Dermis blood vessel endothelial cell (primary cell): ENCODE measurements at places on chromosomes 6 and 20. TPM values are rescaled to one million over a fixed set of nuclear protein-coding genes. Genes with fewer than 3 reads are reported as not detected.

DNA sequence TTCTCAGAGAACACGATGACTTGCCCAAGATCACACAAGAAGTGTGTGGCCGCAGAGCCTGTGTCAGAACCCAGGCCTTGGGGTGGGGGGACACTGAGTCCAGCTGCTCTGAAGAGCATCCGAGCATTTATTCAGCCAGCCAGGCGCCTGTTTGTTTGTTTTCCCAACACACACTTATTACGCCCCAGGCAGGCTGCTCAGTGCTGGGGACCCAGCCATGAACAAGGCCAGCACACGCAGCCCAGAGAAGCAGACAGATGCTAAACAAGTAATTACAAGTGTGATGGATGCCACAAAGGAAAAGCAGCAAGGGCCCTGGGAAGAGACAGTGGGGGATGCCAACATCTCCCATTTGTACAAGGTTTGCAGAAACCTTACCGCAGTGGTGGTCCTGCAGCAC is 19.4 kb upstream of the SIRPA start:
- DNase-seq: no peak

The KCNK17 gene
- total RNA-seq: not detected in 2 replicates

DNA sequence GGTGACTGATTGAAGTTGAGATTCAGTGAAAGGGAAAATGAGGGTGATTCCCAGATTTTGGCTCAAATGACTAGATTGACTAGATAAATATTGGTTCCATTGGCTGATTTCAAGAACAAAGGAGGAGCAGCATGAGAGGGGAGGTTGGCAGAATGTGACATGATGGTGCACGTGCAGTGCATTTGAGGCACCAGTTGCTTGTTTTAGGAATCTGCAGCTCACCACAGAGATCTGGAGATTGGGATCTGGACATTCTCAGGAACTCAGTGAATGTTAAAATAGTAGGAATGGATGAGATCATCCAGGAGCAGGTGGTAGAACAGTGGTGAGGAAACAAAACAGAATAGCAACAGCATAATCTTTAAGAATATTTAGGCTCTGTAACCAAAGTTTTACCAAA is 496.3 kb downstream of the DHX35 start:
- no peak for DNase-seq

- no peak for DNase-seq
Measured at GRCh38 chr6:117870486-117871242, 36.4 kb upstream of the SLC35F1 start.

GRCh38 chr20:19071446-19071725 is 141.1 kb upstream of the SLC24A3 start:
- no peak for DNase-seq

The MED20 gene
- total RNA-seq: 36.5 and 47.5 TPM in 2 replicates

GRCh38 chr6:123519189-123519505 is 117.6 kb downstream of the TRDN start:
- no peak for DNase-seq

- DNase-seq: no peak
Measured at GRCh38 chr6:115891111-115891669, 169.5 kb downstream of the FRK start.

GRCh38 chr6:147909640-147910039 is 401.1 kb downstream of the SAMD5 start:
- no peak for DNase-seq

The SNAP91 gene
- 0.51 and 1.0 TPM in 2 replicates for total RNA-seq

The SLC22A16 gene
- not detected in 2 replicates for total RNA-seq

The FLRT3 gene
- 0.51 and 1.3 TPM in 2 replicates for total RNA-seq

The ENPP3 gene
- total RNA-seq: 0.19 and 0.85 TPM in 2 replicates

The HSPA1B gene
- total RNA-seq: 68.8 and 71.5 TPM in 2 replicates

DNA sequence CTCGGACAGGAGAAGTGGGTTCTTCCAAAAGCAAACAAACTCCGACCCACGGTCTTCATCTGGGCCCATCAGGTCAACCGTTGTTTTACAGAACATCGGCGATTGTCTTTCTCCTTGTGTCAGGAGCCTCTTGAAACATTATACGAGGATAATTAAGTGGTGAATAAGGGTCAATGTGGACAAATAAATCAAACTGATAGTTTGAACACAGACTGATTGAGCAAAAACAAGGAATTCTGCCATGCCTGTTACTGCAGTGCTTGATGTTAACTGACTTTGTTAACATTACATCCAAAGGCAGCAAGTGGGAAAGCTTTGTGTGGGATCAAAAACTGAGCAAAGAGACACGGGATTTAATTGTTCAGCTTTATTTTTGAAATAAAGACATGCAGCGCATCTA is 101.1 kb upstream of the IFNGR1 start:
- no peak for DNase-seq

- no peak for DNase-seq
Measured at GRCh38 chr20:63767886-63768285, 28.3 kb downstream of the SLC2A4RG start.

DNA sequence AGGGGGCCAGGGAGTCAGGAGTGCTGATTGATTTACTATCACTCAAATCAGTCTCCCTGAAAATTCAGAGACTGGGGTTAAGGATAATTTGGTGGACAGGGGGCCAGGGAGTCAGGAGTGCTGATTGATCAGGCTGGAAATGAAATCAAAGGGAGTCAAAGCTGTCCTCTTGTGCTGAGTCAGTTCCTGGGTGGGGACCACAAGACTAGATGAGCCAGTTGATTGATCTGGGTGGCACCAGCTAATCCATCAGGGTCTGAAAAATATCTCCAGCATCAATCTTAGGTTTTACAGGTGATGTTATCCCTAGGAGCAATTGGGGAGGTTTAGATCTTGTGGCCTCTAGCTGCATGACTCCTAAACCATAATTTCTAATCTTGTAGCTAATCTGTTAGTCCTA is 6.1 kb upstream of the AFG1L start:
- DNase-seq: no peak

DNA sequence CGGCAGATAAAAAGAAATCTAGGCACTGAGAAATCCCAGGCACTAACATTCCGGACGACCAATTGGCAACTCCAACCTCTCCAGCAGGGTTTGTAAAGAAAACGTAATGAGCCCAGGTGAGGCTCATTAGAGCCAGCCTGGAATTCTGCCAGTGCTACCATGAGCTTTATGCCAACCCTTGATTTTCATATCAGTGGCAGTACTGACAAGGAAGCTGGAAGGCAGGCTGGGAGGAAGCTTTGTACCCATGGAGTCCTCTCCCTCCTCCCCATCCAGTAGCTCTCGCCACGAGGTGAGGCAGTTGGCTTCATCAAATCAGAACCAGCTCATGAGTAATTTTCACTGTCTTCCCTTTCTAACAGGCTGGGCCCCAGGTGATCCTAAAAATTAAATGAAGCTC is 250.2 kb downstream of the ZNF217 start:
- no peak for DNase-seq

The KIF6 gene
- total RNA-seq: 0.19 TPM in 1 of 2 replicates, not detected in the other

GRCh38 chr6:115899730-115900282 is 160.9 kb downstream of the FRK start:
- DNase-seq: no peak

- DNase-seq: no peak
Measured at GRCh38 chr20:52552181-52552872, 360.7 kb upstream of the ZFP64 start.

DNA sequence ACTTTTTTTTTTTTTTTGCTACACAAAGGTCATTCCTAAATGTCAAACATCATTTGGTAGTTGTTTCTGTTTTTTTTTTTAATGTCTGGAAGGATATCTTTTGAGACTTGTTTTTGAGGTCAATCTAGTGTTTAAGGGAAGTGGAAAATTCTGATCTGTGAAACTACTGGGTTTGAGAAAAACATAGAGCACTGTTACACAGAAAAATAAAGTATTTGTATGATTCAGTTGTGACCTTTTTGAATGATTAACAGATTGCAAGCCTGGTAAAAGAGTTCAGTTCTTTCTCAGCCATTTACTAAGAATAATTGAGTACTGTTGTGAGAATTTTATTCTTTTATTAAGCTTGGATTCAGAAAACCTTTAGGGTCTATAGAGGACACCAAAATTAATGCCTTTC is 276.7 kb downstream of the ADGRB3 start:
- no peak for DNase-seq
